Heart right ventricle (tissue), 16 donors: ENCODE measurements at places on chromosomes 7 and 10. TPM values are rescaled to one million over a fixed set of nuclear protein-coding genes. Genes with fewer than 3 reads are reported as not detected.

ZDHHC16 gene
- total RNA-seq: 17.2 TPM

SPDYE5 gene
- not detected for total RNA-seq

ZNF775 gene
- total RNA-seq: 4.3 TPM

EIF5AL1 gene
- not detected for total RNA-seq

HMX3 gene
- total RNA-seq: not detected

GSDME gene
- 11.9 TPM for total RNA-seq

GIMAP4 gene
- total RNA-seq: 24.3 TPM

DNA sequence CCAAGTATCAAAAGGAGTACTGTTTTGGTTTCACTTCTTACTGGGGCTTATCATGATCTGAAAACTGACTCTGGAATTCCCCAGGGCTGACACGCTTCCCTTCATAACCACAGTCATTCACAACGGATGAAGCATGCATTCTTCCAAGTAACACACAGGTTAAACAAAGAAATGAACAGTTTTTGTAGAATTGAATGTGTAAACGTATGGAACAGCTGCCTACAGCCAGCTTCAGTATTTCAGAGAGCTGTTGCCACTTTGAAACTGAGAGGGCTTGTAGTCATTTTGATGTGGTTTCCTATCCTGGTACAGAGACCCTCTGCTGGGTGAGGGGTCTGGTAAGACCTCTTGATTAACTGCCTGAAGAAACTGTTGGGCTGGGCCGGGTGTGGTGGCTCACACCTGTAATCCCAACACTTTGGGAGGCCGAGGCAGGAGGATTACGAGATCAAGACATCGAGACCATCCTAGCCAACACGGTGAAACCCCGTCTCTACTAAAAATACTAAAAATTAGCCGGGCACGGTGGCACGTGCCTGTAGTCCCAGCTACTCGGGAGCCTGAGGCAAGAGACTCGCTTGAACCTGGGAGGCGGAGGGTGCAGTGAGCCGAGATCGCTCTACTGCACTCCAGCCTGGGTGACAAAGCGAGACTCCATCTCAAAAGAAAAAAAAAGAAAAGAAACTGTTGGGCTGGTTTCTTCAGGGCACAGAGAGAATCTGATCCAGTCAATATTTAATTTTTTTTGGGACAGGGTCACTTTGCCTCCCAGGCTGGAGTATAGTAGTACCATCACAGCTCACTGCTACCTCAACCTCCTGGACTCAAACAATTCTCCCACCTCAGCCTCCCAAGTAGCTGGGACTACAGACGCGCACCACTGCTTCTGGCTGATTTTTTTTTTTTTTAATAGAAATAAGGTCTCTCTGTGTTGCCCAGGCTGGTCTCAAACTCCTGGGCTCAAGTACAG is 4.7 kb downstream of the NFE2L3 start:
- H3K4me3 ChIP-seq: no peak overlapping the region
- peaks cover 27% of the 10 kb centered on the region for H3K27me3 ChIP-seq
- peaks cover 8% of the 10 kb centered on the region for H3K4me1 ChIP-seq
- DNase-seq: no peak

- no peaks in the 10 kb centered on the region for H3K27me3 ChIP-seq
- H3K27ac ChIP-seq: no peak overlapping the region
- H3K36me3 ChIP-seq: no peaks in the 10 kb centered on the region
These were observed 21.8 kb downstream of the AUTS2 start for GRCh38 chr7:69620063-69620462.

DNA sequence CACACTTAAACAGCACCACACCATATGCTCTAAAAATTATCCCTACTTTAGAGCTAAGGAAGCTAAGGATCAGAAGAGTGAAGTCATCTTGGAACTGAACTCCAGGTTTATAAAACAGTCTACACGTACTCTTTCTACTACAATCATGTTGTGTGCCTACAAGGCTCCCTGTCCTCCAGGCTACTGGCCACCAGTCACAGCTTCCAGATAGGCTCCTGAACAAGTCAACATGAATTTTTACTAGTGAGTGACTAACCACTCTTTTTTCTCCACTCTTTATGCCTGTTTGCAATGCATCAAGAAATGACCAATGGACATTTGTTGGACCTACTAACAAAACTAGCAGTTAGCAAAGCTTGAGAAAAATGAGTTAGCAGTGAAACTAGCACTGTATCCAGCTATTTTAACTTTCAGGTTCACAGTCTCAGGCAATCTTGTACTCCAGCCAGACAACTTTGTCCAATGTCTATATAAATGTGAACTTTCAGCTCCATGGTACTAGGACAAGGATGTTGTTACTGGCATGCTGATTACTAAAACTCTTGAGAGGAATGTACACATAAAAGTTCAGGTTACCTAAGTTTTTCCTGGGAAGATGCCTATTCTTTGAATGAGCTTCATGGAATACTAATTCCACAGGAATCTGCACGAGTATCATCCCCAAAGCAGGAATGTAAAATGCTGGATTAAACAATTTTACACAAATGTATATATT is 180.0 kb downstream of the BTAF1 start:
- no peak overlapping the region for H3K27ac ChIP-seq
- H3K4me3 ChIP-seq: no peak overlapping the region
- no peaks in the 10 kb centered on the region for H3K27me3 ChIP-seq
- no peak for DNase-seq

GRCh38 chr10:73083221-73083620 is 13.4 kb downstream of the P4HA1 start:
- peaks cover 9% of the 10 kb centered on the region for H3K4me1 ChIP-seq
- no peak overlapping the region for H3K4me3 ChIP-seq
- H3K27me3 ChIP-seq: no peaks in the 10 kb centered on the region
- H3K36me3 ChIP-seq: no peaks in the 10 kb centered on the region
- peak overlapping the region; percentile 56 for H3K27ac ChIP-seq

- no peaks in the 10 kb centered on the region for H3K36me3 ChIP-seq
- no peak overlapping the region for H3K4me3 ChIP-seq
- H3K27me3 ChIP-seq: no peaks in the 10 kb centered on the region
These were observed 69.8 kb downstream of the PWWP2B start for GRCh38 chr10:132466520-132467463.

DNA sequence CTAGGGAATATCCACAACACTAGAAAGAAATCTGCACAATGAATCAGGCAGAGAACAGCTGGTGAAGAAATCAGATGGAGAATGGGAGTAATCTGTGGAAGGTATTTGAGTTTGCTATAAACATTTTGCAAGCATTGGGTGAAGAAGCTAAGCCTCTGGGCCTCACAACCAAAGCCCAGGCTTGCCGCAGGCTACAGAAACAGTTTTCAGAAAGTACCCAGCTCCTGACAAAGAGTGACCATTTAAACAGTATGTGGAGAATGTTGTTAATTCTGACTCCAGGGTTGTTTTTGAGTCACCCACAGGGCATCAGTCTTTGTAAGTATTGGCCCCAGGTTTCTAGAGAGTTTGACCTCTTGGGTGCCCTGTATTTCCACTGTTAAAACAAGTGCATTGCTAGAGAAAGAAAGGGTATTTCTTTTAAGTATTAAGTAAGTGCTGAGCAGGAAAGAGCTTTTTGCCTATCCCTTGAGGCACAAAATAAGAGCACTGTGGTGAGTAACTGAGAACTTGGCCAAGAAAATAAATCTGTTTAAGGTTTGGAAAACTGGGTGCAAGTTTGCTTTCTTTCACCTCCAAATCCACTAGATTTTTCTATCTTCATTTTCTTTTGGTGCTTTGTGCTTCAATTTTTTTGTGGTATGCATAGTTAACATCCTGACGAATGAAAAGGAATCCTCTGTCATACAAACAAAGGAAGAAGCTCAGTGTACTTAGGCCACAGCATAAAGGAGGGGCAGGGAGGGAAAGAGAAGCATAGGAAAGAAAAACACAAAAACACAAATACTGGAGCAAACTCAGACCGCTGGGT is 691.8 kb downstream of the SUGCT start:
- DNase-seq: no peak
- H3K4me3 ChIP-seq: no peak overlapping the region
- H3K4me1 ChIP-seq: peaks cover 12% of the 10 kb centered on the region
- no peaks in the 10 kb centered on the region for H3K36me3 ChIP-seq
- H3K27me3 ChIP-seq: no peaks in the 10 kb centered on the region

GRCh38 chr7:27115221-27116026 is 12.9 kb upstream of the HOXA2 start:
- no peaks in the 10 kb centered on the region for H3K36me3 ChIP-seq
- no peak for DNase-seq
- peak overlapping the region; percentile 64 for H3K27ac ChIP-seq
- H3K4me3 ChIP-seq: peak overlapping the region; percentile 21
- H3K27me3 ChIP-seq: peaks cover 97% of the 10 kb centered on the region
- H3K4me1 ChIP-seq: peaks cover 4% of the 10 kb centered on the region

- no peaks in the 10 kb centered on the region for H3K4me1 ChIP-seq
- no peak overlapping the region for H3K4me3 ChIP-seq
- no peak overlapping the region for H3K27ac ChIP-seq
- H3K36me3 ChIP-seq: no peaks in the 10 kb centered on the region
- DNase-seq: no peak
These were observed 135.2 kb downstream of the ADAM12 start for GRCh38 chr10:126252884-126253610.

- H3K27me3 ChIP-seq: no peaks in the 10 kb centered on the region
- no peak for DNase-seq
- no peaks in the 10 kb centered on the region for H3K36me3 ChIP-seq
- H3K4me1 ChIP-seq: no peaks in the 10 kb centered on the region
- no peak overlapping the region for H3K4me3 ChIP-seq
These were observed 150.7 kb upstream of the WDR11 start for GRCh38 chr10:120700426-120700825.

DNA sequence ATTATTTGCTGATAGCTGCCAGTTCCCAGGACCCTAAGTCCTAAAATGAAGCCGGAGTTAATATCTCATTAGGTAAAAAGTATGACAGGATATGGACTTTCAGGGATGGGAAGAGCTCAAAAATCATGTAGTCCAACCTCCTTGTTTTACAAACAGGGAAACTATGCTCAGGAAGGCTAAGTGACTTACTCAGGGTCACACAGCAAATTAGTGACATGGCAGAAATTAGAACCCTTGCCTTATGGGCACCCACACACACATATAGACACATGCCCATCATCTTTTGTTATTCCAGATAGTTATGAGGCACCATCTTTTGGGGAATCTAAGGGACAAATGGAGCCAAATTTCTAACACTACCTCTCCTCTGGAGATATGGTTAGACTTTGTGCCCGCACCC is 91.2 kb upstream of the ARID5B start:
- no peak for DNase-seq
- no peaks in the 10 kb centered on the region for H3K27me3 ChIP-seq

DNA sequence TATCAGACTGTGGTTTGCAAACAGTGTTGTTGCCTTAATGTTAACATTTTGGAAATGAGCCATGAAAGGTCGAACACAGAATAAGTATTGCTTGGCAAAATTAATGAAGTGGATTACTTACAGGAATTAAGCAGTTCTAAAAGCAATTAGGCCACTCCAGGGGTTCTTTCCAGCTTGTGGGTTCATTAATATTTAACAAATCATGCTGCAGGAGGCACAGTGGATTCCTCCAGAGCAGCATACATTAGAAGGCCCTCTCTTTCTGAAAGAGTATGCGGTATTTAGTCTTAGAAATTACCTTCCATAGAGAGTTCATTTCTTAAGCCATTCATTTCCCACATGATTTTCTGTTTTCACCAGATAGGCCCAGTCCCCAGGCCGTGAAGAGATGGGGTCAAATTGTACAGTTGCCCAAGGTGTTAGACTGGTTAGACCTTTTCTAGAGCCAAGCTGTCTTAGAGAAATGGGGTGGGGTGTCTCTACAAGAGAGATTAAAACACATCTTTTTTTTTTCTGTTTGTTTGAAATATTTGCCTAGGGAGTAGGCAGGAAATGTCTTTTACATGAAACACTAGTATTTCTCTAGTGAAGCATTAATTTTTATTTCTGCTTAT is 40.0 kb upstream of the AGR3 start:
- no peaks in the 10 kb centered on the region for H3K4me1 ChIP-seq
- H3K4me3 ChIP-seq: no peak overlapping the region
- H3K27me3 ChIP-seq: no peaks in the 10 kb centered on the region

DNA sequence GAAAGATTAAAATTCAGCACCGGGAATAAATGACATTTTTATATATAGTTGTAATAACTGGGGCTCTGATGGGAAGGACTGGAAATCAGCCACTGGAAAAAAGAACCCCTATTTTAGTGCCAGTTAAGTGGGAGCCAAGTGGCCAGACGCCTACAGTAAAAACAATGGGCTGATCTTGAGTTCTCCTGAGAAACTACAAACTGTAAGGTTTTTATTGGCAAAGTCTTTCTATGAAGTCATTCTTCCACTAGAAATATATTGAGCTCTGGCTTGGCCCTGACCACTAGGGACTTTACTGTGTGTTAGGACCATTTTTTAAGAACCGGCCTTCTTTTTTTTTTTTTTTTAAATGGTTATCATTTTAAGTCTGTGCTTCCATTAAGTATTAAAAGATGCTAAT is 79.6 kb downstream of the ZNF22 start:
- H3K27me3 ChIP-seq: no peaks in the 10 kb centered on the region
- H3K4me1 ChIP-seq: no peaks in the 10 kb centered on the region
- DNase-seq: no peak
- H3K27ac ChIP-seq: no peak overlapping the region
- no peaks in the 10 kb centered on the region for H3K36me3 ChIP-seq
- H3K4me3 ChIP-seq: no peak overlapping the region

GRCh38 chr7:98701372-98701771 is 84.3 kb downstream of the NPTX2 start:
- DNase-seq: no peak
- H3K36me3 ChIP-seq: no peaks in the 10 kb centered on the region
- peaks cover 17% of the 10 kb centered on the region for H3K27me3 ChIP-seq

- H3K36me3 ChIP-seq: no peaks in the 10 kb centered on the region
- no peak for DNase-seq
- H3K27me3 ChIP-seq: no peaks in the 10 kb centered on the region
- no peaks in the 10 kb centered on the region for H3K4me1 ChIP-seq
These were observed 120.1 kb upstream of the CHST15 start for GRCh38 chr10:124213471-124213870.

GRCh38 chr10:50653758-50654157 is 30.0 kb upstream of the SGMS1 start:
- DNase-seq: no peak
- H3K4me1 ChIP-seq: no peaks in the 10 kb centered on the region
- H3K4me3 ChIP-seq: no peak overlapping the region
- no peak overlapping the region for H3K27ac ChIP-seq
- no peaks in the 10 kb centered on the region for H3K27me3 ChIP-seq
